ENCODE measurements at places on chromosomes 6 and 20.

- peak; percentile 61 for DNase-seq
These were observed 20.4 kb downstream of the HLA-G start for GRCh38 chr6:29847871-29848630.

GRCh38 chr6:63910863-63911551 lies 275.4 kb downstream of the PHF3 start:
- DNase-seq: peak; percentile 32

- no peak for DNase-seq
These were observed 90.0 kb downstream of the ELOVL5 start for GRCh38 chr6:53258774-53259155.

DNA sequence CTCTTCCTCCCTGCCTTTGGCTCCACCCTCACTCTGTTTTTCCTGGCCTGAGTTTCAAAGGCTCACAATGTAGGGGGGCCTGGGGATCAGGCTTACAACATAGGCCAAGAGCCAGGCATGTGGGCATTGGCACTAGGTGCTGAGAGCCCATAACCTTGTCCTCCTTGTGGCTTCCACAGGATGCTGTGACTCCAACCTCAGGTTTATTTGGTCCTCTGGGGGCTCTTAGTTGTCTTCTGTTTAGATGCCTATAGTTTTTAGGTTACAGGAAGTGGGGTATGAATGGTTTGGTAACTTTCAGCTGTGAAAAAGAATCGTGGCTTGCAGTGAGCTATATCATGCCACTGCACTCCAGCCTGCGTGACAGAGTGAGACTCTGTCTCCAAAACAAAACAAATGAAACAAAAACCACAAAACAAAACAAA lies 25.6 kb downstream of the MMP24 start:
- no peak for DNase-seq

- DNase-seq: no peak
These were observed 1.4 kb downstream of the GINS1 start for GRCh38 chr20:25408890-25409289.

DNA sequence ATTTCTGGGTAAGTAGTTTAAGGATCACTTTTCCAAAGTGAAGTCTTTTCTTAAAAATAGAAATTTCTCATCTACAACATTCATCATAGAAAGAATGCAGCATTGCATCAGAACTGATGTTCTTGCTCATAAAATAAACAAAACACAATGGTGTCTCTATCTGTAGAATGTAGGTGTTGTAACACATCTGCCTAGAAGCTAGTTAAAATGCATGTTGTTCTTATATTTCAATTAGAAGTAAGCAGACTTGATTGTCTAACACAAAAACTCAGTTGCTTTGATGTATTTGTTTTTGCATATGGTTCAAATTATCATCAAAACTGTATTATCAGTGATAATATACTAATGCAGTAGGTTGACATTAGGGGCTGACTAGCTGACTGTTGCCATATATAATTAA lies 654.7 kb upstream of the FLRT3 start:
- DNase-seq: peak; percentile 45

Measured in fibroblast of the aortic adventitia (primary cell).